ENCODE measurements at places on chromosomes 7 and 10.

DNA sequence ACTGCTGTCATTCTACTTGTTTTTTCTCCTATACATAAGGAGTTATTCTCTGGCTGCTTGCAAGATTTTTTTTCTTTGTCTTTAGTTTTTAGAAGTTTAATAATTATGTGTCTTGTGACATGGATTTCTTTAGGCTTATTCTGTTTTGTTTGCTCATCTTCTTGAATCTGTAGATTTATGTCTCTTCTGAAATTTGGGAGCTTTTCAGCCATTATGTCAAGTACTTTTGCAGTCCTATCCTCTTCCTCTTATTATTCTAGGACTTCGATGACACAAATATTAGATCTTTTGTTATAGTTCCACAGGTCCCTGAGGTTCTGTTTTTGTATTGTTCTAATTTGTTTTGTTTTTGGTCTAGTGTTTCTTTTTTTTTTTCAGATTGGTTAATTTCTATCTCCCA, 13.9 kb upstream of the SGPL1 start:
- DNase-seq = no peak

GRCh38 chr10:118950190-118950680, 79.3 kb upstream of the NANOS1 start:
- no peak for DNase-seq

GRCh38 chr10:63553031-63553430, 31.8 kb downstream of the REEP3 start:
- DNase-seq = peak; percentile 45

DNA sequence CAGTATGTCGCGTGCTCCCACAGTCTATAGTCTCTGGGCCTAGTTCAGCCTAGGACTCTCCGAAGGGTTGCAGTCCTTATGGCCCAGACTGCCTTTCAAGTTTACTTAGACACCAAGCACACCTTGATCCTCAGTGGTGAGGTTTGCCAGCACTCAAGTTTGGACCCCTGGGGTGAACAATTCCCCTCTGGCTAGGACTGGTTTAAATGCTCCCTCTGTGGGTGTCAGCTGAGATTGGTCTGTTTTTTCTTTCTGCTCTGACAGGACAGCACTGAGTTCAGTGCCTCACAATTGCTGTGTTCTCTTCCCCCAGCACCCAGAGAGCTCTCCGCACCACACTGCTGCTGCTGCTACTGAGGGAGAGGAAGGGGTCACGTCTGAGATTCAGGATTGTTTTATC, 31.9 kb upstream of the AGR3 start:
- no peak for DNase-seq

GRCh38 chr10:11379771-11380170, 231.7 kb downstream of the USP6NL start:
- no peak for DNase-seq

GRCh38 chr10:51528527-51528926, 170.9 kb downstream of the CSTF2T start:
- DNase-seq = no peak

DNA sequence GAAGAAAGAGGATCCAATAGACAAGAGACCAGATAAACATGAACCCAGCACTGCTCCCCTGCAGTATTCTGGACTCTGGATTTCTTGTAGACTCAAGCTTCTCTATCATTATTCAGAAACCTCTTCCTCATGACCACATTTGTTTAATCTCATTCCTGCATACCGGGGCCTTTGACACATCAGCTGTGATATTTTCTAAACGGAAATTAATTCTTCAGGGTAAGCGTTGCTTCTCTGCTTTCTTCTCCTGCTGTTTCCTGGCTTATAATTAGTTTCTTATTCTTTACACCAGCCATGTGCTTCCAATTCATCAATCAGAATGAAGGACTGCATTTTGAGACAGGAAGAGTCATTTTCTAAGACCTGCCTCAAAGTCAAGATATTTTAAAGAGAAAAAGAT, 54.2 kb upstream of the TARP start:
- DNase-seq = peak; percentile 3

DNA sequence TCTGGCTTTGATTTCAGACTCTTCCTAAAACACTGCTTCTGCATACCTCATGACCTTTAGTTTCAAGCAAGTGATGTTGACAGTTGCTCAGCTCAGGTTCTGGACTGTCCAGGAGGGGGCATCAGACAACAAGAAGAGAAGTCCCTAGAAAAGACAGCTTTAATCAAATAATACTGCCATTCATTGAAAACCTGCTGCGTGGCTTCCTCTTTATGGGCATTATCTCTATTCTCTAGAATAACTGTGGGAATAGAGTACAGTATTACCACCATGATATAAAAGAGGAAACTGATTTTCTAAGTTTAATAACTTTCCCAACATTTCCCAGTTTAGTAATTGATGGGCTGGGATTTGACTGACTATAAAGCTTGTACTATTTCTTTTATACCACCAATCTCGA, 170.4 kb downstream of the SNX13 start:
- DNase-seq = peak; percentile 43

DNA sequence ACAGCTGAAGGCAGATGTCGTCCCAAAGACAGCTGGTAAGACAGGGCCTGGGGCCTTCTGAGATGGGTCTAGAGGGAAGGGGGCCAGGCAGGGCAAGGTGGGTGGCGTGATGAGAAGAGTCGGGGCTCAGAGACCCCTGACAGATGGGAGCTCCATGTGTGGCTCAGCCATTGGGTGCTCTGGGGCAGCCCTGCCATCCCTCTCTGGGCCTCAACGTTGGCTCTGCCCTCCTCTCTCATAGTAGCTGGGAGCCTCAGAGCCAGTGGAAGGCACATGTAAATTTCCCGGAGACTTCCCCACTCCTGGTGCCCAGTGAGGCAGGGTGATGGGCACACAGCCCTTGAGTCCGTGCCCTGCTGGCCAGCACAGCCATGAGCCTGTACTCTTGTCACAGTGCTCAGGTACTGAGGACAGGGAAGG, 1.8 kb downstream of the PPIF start:
- no peak for DNase-seq

DNA sequence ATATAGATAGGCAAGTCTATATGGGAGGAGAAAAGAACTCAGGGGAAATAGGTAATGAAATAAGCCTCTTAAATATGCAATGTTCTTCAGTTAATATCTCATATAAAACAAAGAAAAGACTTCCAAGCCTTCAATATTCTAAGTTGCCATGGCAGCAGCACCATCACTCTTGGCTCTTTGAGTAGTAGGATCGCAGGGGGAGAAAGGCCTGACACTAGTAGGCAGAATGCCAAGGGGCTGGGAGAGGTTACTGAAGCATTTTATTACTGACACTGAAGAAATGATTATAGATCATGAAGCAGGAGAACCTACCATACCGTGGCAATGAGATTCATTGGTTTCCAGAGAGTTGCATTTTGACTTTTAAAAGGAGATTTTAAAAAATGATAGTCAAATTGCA, 193.9 kb downstream of the NXPH1 start:
- DNase-seq = no peak

- no peak for DNase-seq
Observed at GRCh38 chr10:46227936-46228562, 58.7 kb upstream of the ANTXRL start.

DNA sequence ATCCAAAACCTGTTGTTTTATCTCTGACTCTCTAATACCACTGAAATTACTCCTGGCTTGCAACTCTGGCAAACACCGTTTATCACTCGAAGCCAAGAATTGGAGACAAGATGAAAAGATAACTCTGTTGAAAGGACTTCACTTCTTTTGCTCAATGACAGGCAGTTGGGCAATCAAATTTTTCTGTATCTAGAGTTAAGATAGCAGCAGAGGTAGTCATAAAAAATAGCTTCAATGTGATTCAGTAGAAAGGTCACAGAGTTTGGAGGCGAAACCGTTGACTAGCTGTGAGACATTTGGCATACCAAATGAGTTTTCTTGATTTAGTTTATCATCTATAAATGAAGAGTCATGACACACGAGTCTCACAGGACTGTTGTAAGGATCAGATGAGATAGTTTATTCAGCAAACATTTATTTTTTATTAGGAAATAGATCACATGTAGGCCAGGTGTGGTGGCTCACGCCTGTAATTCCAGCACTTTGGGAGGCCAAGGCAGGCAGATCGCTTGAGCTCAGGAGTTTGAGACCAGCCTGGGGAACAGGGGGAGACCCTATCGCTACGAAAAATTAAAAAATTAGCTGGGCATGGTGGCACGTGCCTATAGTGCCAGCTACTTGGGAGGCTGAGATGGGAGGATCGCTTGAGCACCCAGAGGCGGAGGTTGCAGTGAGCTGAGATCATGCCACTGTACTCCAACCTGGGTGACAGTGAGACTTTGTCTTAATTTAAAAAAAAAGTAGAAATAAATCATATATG, 23.6 kb downstream of the AKR1B1 start:
- peak; percentile 56 for DNase-seq

DNA sequence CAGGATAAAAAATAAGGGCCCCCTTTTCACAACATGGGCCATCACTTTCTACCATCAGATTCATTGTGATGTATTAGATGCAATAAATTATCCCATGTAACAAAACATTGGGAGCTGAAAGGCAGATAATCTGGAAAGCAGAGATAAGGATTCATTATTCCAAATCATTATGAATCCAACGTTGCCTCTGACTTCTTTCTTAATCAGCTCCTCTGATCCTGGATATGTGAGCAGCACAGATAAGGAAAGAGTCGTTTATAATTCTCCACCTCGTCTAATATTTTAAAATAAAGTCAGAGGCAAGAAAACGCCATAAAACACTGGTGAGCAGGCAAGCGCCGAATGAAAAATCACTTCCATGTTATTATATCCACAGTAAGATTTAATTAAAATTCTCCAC, 13.8 kb upstream of the GATA3 start:
- DNase-seq = no peak

DNA sequence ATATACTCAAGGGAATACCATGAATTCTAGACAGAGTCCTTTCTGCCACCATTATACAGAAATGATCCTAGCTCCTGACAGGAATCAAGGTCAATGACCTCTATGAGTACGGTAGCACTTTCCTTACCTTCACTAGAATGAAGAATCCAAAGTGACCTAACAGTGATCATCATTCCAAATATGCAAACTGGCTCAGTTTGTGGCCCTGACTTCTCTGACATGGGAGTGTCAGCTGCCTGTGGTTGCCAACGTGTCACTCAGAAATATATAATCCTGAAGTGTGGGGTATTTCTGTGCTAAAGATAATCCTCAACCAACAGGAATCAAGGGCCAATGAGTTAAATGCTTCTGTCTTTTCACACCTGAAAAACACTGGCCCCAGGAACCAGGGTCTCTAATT, 45.7 kb downstream of the COPG2 start:
- DNase-seq = no peak

- DNase-seq = peak; percentile 82
Observed at GRCh38 chr7:232410-233248, 40.3 kb downstream of the FAM20C start.

DNA sequence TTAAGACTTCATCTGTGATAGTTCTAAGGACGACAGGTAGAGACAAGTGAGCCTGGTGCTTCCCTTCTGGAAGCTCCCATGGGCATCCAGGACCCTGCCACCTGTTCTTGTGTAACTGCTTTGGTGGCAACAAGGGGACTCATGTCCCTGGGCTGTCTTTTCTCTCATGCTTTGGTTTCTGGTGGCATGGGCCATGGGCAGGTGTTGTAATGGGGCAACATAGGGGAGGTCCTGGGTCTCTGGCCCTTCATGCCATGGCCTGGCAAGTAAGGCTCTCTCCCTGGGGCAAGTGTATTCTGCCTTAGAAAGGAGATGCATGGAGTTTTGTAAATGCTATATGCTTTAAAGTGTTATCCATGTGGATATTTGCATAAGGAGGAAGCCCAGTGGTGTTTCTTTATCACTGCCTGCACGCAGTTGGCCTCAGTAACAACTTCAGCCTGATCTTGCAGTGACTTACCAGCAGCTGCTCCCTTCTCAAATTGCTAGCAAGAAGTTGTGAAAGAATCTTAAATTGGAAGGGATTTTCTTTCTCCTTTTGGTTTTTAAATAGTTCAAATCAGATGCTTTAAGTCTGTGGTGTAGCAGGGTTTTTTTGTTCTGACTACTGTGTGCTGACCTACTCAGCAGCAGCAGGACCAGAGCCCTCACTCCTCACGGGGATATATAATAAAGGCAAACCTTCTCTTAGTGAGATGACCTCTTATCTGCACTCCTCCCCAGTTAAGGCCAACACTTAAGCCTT, 39.9 kb downstream of the OGDH start:
- DNase-seq = no peak

GRCh38 chr10:30052062-30052461, 7.3 kb downstream of the JCAD start:
- no peak for DNase-seq

DNA sequence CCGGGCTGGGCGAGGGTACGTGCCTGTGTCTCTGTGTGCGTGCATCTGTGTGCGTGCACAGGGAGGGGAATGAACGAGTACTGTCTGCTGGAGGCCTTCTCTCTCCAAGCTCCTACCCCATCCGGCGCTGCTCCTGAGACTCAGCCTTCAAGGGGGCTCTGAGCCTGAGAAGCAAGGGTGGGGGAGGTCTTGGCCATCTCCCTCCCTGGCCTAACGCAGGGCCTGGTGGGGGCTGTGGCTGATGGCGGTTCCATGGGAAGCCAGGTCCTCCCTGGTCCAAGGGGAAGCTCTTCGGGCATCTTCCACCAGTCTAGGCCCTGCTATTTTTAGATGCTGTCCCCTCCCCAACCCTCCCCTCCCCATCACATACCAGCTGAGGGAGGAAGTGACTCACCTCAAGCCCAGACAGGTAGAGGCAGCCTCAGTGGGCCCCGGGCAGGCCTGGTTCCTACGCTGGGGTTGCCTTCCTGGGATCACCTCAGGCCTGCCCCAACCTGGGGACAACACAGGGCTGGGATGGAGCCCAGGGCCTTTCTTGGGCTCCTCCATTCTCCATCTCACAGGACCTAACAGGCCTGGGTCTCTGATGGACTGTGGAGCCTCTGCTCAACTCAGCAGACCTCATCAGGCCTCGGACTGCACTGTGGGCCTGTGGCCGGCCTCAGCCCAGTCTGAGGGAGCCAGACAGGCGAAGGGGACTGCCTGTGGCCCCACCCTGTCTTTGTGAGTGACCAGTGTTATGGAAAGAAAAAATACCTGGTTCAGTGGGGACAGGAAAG, 32.2 kb downstream of the DNAJB12 start:
- DNase-seq = no peak

DNA sequence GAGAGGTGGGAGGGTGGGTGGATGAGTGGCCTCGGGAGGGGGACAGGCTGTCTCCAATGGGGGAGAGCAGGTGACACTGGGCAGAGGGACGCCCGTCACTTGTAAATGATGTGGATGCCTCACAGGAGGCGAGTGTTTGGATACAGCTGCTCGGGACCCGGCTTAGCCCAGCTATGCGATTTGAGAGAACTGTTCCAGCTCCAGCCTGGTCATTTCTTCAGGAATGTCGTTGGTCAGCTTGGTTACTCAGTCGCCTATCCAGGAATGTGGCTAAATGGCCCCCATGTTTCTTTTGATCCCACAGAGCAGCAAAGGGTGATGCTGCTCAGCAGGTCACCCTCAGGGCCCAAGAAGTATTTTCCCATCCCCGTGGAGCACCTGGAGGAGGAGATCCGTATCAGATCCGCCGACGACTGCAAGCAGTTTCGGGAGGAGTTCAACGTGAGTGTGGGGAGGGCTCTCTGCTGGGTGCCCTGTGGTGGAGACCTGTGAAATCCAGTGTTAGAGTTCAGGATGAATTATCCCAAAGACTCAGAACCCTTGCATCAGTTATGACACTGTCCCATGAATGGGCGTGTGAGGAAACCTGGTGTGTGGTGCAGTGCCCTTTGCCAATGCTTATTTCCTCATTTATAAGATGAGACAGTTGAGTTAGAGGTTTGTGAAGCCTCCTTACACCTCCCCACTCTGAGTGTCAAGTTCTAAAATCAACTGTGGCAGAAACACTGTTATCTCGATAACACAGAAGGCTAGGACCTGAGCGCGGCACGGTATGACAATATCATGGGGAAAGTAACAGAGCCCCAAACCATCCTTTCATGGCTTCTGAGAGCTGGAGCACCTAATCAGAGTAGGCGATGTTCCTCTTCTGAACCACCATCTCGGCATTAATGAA, 76.8 kb downstream of the MKI67 start:
- no peak for DNase-seq

GRCh38 chr10:49312246-49312869, 13.4 kb downstream of the C10orf71 start:
- no peak for DNase-seq
